ENCODE measurements at places on chromosomes 12 and 14. TPM values are rescaled to one million over a fixed set of nuclear protein-coding genes. Genes with fewer than 3 reads are reported as not detected.

- DNase-seq: no peak
Observed at GRCh38 chr14:52025310-52025709, 36.0 kb downstream of the RTRAF start.

DNA sequence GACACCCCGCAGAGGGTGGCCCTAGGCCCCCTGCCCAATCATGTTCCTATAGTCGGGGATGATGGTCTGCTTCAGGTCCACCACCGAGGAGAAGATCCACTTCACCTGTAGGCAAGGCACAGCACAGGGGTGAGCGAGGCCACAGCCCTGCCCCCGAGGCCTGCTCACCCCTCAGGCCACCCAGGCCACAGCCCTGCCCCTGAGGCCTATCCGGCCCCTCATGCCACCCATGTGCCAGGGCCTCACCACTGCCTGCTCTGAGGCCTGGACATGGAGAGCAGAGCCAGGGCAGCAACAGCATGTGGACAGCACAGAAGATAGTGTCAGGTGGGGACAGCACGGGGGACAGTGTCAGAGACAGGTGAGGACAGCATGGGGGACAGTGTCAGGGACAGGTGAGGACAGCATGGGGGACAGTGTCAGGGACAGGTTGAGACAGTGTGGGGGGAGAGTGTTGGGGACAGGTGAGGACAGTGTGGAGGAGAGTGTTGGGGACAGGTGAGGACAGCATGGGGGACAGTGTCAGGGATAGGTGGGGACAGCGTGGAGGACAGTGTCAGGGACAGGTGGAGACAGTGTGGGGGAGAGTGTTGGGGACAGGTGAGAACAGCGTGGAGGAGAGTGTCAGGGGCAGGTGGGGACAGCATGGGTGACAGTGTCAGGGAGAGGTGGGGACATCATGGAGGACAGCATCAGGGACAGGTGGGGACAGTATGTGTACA, 239.7 kb downstream of the TMEM121 start:
- DNase-seq: no peak

GRCh38 chr14:72500234-72500838, 393.6 kb downstream of the DPF3 start:
- no peak for DNase-seq

GRCh38 chr12:6338955-6339354, 2.9 kb downstream of the TNFRSF1A start:
- no peak for DNase-seq

DNA sequence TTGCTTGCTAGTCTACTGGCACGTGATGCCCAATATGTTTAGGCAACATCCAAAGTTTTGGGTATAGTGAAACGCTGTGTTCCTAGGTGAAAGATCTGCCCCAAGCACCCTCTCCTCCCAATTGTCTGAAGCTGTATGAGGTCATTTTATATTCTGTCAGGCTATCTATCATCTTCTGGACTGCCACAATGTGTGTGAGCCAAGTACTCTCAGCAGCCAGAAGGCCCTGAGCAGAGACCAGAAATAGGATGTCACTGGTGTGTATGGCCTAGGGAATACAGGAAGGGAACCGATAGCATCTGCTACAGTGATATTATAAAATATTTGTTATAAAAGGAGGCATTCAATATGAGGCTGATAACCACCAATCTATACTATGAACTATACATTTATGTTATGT, 7.9 kb upstream of the PDE3A start:
- DNase-seq: no peak

DNA sequence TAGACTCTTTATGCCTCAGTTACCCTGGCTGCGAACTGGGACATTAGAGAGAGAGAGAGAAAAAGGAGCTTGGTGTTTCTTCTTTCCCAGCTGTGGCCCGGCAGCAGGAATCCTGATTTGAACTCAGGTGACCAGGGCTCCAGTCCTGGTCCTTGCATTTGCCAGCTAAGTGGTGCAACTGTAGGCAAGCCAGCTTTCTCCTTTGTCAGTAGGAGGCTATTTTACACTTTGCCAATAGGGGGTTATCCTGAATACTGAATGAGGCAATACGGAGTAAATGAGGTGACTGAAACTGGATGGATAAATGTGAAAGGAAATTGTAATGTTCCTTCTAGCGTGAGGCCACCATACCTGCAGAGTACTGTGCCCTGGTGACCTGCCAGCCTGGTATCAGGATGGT, 27.8 kb downstream of the KCNA5 start:
- DNase-seq: no peak

- peak; percentile 84 for DNase-seq
Observed at GRCh38 chr12:94140556-94140955, 7.8 kb upstream of the PLXNC1 start.

DNA sequence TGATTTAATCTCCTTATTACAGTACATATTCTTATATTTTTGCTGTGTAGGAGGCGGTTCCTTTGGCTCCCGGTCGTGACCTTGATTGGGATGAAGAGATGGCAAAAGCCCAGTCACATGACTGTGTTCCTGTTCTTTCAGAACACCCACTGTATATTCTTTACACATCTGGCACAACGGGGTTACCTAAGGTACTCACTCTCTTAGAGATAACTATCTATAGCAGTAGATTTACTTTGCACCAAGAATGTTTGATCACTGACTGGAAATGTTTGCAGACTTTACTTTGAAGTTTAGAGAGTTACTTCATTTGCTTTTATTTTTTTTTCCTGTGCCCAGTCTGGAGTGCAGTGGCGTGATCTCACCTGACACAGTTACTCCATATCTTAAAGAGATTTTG, 65.2 kb downstream of the ACSS3 start:
- no peak for DNase-seq

GRCh38 chr12:71748081-71748850, 6.4 kb upstream of the RAB21 start:
- DNase-seq: no peak

DNA sequence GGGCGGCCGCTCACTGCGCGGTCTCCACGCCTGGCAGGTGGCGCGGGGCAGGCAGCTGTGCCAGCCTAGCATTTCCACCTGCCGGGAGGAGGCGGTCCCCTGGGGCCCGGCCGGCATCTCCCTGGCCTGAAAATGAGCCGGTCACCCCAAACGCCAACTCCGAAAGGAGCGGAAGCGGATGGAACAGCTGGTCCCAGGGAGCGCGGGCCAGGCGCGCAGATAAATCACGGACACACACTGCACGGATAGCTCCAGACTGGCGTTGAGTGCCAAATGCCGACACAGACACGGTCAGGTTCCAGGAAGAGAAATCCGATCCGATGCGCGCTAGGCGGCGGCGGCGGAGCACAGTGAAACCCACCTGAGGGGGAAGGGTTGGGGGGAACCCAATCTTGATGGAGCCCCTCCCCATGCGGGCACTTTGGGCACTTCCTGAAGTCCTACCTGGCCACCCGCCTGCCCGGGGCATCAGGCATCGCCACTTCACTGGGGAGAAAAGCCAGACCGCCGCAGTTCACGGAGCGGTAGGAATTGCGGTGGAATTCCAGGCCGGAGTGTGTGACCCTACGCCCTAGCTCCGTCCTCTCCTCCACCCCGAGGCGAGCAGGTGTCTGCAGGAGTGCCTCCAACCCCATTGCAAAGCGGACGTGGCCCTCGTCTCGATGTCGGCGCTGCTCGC, 624 bp upstream of the PLEKHD1 start:
- peak; percentile 81 for DNase-seq

- DNase-seq: no peak
Observed at GRCh38 chr12:112862636-112863290, 44.0 kb upstream of the OAS1 start.

DNA sequence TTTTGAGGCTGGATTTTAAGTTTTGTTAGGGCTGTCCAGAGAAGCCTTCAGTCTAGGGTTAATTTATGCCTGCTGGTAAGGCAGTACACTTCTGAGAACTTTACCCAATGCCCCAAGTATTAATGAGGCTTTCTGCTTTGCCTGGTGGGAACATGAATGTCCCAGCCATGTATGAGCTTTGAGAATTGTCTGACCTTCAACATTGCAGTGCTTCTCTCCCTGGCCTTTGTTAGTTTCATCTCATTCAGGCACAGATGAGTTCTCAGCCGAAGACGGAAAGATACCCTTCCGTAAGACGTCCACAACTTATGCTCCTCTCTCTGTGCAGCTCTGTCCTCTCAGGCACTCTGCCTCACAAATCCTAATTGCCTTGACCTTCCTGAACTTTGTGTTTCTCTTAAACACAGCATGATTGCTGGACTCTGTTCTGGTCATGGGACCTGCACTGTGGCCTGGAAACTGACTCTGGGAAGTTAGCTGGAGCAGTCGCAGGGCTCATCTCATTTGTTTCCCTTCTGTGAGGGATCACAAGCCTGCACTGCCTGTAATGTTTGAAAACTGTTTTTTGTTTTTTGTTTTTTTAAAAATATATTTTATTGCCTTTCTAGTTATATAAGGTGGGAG, 15.7 kb downstream of the CHPT1 start:
- DNase-seq: no peak

GRCh38 chr12:83365317-83365716, 678.6 kb downstream of the TMTC2 start:
- no peak for DNase-seq

DNA sequence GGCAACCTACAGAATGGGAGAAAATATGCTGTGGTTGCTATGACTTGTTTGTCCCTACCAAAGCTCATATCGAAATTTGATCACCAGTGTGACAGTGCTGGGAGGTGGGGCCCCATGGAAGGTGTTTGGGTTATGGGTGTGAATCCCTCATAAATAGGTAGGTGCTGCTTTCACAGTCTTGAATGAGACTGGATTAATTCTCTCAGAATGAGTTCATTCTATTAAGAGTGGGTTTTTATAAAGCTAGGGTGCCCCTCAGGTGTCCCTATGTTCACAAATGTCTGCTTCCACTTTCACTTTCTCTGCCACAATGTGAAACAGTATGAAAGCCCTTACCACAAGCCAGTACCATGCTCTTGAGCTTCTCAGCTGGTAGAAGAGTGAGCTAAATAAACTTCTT, 133.5 kb downstream of the CPNE8 start:
- DNase-seq: no peak

- peak; percentile 92 for DNase-seq
Observed at GRCh38 chr12:1662761-1663439, 28.0 kb upstream of the ADIPOR2 start.

DNA sequence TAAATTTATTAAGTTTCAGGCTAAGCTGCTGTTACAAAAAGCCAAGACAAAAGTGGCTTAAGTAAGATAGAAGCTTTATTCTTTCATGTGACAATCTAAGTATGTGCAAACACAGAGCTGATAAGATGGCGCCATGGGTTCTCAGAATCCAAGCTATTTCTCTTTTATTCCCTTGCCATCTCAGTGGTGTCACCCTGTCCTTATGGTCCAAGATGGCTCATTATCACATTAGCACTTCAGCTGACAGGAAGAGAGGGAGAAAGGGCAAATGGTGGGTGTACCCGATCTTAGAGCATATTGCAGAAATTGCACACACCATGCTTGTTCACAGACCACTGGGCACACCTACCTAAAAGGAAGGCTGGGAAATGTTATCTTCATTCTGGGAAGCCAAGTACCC, 211.7 kb downstream of the TMTC2 start:
- no peak for DNase-seq

DNA sequence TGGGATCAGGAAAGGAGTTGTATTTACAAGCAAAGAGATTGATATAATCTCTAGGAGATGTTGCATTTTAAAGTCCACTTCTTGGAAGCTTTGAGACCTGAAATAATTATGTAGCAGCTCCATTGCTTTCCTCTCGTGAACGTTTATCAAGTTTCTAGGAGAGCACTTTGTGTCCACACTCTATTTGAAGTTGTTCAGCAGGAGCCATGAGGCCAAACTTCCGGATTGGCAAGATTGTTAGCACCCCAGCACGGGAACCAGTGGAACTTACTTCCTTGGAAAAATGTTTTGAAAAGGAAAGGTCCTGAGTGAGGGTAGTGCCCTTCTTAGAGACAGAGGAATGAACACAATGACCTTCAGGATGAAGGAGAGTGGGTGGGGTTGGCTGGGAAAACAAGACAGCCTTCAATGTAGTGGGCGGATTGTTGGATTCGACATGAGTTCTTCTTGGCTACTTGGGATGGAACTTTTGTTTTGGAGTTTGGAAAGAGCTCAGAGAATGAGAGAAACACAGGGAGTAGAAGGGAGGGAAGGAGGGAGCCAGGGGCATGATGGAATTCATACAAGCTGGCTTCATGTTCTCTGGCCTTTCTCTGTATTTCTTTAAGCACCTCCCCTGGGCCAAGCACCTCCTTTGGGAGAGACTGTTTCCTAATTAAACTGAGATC, 23.8 kb upstream of the CISTR start:
- DNase-seq: no peak

GRCh38 chr12:131454418-131455217, 256.3 kb upstream of the SFSWAP start:
- DNase-seq: peak; percentile 90

DNA sequence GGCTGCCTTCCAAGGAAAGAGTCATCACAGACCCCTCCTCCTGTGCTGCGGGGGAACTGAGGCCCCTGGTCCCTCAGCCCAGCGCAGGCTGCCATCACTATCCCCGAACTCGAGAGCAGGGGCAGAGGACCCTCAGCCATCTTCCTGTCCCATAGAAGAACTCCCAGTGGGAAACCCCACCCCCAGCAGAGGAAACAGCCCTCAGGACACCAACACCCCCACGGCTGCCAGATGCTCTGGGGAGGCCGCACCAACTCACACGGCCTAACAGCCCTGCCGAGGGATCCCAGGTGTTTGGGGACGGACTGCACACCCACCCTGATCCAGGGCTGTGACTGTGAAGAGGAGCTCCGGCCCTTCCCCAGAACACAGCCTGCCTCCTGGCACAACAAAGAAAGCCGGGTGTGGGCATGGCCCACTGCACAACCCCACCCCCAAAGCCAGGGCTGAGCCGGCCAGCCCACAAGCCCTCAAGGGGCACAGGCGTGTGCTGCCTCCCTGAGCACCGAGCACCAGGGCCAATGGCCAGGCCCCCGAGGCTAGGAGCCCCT, 16.3 kb upstream of the C14orf180 start:
- DNase-seq: no peak

DNA sequence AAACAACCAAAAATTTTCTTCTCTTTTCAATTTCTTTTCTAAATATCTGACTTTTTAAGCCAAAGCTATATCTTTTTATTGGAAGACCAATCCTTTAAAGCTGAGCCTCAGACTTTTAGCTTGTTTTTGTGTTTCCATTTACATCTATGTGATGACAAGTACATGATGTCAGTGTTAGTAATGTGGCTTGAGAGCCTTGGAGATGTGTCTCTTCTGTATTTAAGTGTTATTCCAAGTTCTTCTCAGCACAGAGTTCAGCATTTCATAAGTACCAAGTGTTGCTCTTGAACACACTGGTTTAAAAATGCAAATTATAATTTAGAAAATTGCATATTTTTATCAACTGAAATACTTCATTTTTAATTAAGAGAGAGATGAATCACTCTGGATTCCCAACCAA, 948.9 kb upstream of the FLRT2 start:
- DNase-seq: no peak

The AQP5 gene
- total RNA-seq: 1.7 TPM

The APOLD1 gene
- total RNA-seq: 0.62 TPM

The VEZT gene
- 61.3 TPM for total RNA-seq

The LRCOL1 gene
- total RNA-seq: not detected

The PRR4 gene
- total RNA-seq: 0.78 TPM

The NRIP2 gene
- total RNA-seq: not detected

The TROAP gene
- total RNA-seq: 48.0 TPM

The CRIP1 gene
- 0.96 TPM for total RNA-seq

The KRT79 gene
- not detected for total RNA-seq

The NDUFA12 gene
- total RNA-seq: 89.0 TPM
